Stomach (tissue), 19 donors: ENCODE measurements at places on chromosomes 12 and 14.

DNA sequence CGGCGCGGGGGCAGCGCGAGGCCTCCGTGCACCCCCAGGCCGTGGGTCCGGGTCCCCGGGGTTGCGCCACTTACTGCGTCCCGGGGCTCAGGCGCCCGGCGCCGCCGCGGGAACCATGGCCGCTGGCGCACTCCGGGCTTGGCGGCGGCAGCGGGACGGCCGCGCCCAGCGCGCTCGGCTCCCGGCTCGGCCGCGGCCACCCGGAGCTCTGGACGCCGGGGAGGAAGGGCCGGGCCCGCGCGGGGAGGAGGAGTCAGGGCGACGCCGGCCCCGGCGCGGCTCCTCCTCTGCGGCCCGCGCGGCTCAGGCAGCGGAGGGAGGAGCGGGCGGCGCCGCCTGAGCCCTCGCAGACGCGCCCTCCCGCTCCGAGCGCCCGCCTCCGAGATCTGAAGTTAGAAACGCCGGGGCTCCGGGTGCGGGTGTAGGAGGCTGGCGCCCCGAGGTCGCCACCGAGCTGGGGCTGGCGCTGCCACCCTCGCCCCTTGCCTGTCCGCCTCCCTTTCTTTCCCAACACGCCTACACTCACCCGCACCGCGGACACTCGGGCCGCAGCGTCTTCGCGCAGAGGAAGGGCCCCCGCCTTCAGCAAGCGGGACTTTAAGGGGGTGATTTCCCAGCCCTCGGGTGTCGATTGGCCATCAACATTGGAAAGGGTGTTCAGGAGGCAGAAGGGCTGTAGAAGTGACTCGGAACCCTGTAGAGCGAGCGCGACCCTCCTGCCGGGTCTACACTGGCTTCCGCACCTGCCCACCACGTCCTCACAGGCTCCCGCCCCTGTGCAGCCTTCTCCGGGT lies at the start of gene NIN:
NIN (minus strand) TSS at position 231 of the 794 bp plus-strand sequence. CDS start 9,106 bp downstream, outside the sequence.
- H3K4me3 ChIP-seq = peak within 1 kb of the TSS; percentile 93
- DNase-seq = peak; percentile 83
- no peaks in the 10 kb centered on the region for H3K36me3 ChIP-seq
- H3K27ac ChIP-seq = peak within 1 kb of the TSS; percentile 99
- no peaks in the 10 kb centered on the region for H3K27me3 ChIP-seq
- H3K4me1 ChIP-seq = peaks cover 34% of the 10 kb centered on the region

GRCh38 chr12:120321382-120322202 lies 6.0 kb downstream of the PLA2G1B start:
- H3K27ac ChIP-seq = peak overlapping the region; percentile 87
- H3K27me3 ChIP-seq = no peaks in the 10 kb centered on the region
- peaks cover 40% of the 10 kb centered on the region for H3K4me1 ChIP-seq
- H3K36me3 ChIP-seq = no peaks in the 10 kb centered on the region
- H3K4me3 ChIP-seq = no peak overlapping the region

GRCh38 chr12:76544601-76545261 lies 14.8 kb downstream of the OSBPL8 start:
- H3K27me3 ChIP-seq = no peaks in the 10 kb centered on the region
- H3K36me3 ChIP-seq = no peaks in the 10 kb centered on the region
- H3K4me1 ChIP-seq = peaks cover 66% of the 10 kb centered on the region
- DNase-seq = no peak
- no peak overlapping the region for H3K4me3 ChIP-seq

DNA sequence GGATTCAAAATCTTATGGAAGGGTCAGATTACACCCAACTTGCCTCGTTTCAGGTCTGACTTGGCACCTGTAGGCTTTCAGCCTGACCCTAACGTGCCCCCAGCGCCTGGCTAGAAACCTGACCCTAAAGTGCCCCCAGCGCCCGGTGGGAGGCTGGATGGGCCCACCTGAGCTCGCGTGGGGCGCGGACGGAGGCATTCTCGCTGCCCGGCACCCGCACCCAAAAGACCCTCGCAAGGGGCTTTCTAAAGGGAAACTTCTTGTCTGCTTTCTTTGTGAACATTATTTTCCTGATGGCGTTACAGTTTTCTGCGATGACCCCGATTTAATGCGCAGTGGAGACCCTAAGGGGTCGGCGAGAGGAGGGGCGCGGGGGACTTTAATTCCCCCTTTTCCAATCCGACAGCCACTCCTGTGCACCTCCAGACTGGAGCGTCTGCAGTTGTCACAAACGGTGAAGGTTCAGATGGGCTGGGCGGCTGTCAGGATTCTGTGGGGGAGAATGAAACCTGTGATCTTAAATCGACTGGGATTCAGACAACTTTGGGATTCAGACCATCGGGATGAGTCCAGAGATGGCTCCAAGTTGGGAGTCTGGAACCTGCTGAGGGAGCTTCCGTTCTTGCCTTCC lies 751 bp upstream of the HRK start:
- H3K4me1 ChIP-seq = peaks cover 43% of the 10 kb centered on the region
- peak overlapping the region; percentile 36 for H3K4me3 ChIP-seq
- no peak overlapping the region for H3K27ac ChIP-seq
- peaks cover 67% of the 10 kb centered on the region for H3K27me3 ChIP-seq
- no peaks in the 10 kb centered on the region for H3K36me3 ChIP-seq

GRCh38 chr14:33110737-33111443 lies 172.2 kb downstream of the NPAS3 start:
- H3K4me3 ChIP-seq = no peak overlapping the region
- no peaks in the 10 kb centered on the region for H3K4me1 ChIP-seq
- peak; percentile 8 for DNase-seq

DNA sequence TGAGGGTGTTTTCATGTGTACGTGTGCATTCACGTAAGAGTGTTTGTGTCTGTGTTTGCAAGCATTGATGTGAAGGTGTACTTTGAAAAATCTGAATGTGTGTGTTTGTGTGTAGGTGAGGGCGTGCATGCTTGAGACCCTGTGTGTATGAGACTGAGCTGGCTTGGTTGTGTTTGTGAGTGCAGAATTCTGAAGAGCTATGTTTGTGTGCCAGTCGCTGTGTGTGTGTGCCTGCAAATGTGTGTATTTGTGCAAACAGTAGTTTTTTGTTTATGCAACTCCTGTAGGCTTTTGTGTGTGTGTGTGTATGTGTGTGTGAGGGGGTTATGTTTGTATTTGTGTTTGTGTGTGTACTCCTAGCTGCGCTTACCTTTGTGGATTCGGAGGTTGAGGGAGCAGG lies 1.7 kb upstream of the LHX5 start:
- H3K4me1 ChIP-seq = peaks cover 34% of the 10 kb centered on the region
- H3K27ac ChIP-seq = no peak overlapping the region
- no peaks in the 10 kb centered on the region for H3K36me3 ChIP-seq
- peaks cover 98% of the 10 kb centered on the region for H3K27me3 ChIP-seq
- H3K4me3 ChIP-seq = no peak overlapping the region

- no peaks in the 10 kb centered on the region for H3K27me3 ChIP-seq
- no peaks in the 10 kb centered on the region for H3K4me1 ChIP-seq
- H3K36me3 ChIP-seq = no peaks in the 10 kb centered on the region
- H3K27ac ChIP-seq = no peak overlapping the region
- no peak for DNase-seq
Measured at GRCh38 chr14:56549721-56550120, 29.9 kb upstream of the TMEM260 start.

DNA sequence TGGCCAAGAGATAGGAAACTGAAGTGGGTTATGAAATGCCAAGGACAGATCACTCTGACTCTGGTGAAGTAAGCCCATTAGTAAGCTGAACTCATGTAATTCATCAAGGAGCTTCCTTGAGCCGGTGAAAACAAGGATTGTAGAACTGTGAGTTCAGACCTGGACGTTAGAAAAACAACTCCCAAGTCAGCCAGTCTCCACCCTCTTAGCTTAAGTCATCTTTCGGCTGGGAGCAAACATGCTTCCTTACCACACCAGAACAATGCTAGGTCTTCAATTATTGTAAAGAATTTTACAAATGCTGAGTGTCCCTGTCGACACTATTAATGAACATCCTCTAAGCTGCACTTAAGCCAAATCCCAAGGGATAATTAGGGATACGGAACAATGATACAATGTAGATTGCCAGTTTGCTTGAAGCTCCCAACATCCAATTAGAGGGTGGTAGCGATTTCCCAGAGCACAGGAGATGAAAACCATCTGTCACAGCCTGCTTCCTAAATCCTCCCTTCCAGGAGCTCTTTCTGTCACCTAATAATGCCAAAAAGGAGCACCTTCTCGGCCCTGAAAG lies 45.7 kb upstream of the VASH1 start:
- no peaks in the 10 kb centered on the region for H3K27me3 ChIP-seq
- DNase-seq = no peak
- H3K27ac ChIP-seq = no peak overlapping the region
- H3K4me3 ChIP-seq = no peak overlapping the region
- H3K4me1 ChIP-seq = peaks cover 9% of the 10 kb centered on the region

- H3K27ac ChIP-seq = no peak overlapping the region
- no peak for DNase-seq
- H3K27me3 ChIP-seq = no peaks in the 10 kb centered on the region
- H3K4me1 ChIP-seq = no peaks in the 10 kb centered on the region
- no peaks in the 10 kb centered on the region for H3K36me3 ChIP-seq
- H3K4me3 ChIP-seq = no peak overlapping the region
Measured at GRCh38 chr12:49225576-49226166, 36.8 kb upstream of the TUBA1A start.

- no peak for DNase-seq
- no peaks in the 10 kb centered on the region for H3K27me3 ChIP-seq
- H3K36me3 ChIP-seq = no peaks in the 10 kb centered on the region
- no peak overlapping the region for H3K4me3 ChIP-seq
Measured at GRCh38 chr12:126232711-126233110, 1167.5 kb downstream of the AACS start.
